ENCODE measurements at places on chromosomes 16 and 17.

- no peak for DNase-seq
Observed at GRCh38 chr17:71273441-71273840, 847.4 kb upstream of the SOX9 start.

DNA sequence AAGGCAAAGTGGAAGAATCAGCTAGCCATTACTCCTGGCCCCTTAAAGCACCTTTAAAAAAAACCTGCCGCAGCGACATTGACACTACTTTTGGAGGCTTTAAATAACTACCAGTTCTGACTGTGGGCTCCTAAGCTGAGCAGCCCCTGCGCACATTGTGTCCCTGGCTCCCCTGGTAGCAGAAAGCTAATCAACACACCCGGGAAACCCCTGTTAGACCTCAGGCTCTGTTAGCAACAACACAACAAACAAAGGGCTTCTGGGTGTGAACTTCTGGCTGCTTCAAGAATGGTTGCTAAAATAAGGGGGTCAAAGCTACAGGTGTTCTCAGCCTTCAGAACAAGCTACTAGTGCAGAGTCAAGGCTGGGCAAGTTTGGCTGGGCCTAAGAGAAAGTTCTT lies 83.6 kb downstream of the TMEM100 start:
- DNase-seq, result no peak

- DNase-seq, result no peak
Observed at GRCh38 chr17:55159251-55159650, 105.5 kb upstream of the HLF start.

DNA sequence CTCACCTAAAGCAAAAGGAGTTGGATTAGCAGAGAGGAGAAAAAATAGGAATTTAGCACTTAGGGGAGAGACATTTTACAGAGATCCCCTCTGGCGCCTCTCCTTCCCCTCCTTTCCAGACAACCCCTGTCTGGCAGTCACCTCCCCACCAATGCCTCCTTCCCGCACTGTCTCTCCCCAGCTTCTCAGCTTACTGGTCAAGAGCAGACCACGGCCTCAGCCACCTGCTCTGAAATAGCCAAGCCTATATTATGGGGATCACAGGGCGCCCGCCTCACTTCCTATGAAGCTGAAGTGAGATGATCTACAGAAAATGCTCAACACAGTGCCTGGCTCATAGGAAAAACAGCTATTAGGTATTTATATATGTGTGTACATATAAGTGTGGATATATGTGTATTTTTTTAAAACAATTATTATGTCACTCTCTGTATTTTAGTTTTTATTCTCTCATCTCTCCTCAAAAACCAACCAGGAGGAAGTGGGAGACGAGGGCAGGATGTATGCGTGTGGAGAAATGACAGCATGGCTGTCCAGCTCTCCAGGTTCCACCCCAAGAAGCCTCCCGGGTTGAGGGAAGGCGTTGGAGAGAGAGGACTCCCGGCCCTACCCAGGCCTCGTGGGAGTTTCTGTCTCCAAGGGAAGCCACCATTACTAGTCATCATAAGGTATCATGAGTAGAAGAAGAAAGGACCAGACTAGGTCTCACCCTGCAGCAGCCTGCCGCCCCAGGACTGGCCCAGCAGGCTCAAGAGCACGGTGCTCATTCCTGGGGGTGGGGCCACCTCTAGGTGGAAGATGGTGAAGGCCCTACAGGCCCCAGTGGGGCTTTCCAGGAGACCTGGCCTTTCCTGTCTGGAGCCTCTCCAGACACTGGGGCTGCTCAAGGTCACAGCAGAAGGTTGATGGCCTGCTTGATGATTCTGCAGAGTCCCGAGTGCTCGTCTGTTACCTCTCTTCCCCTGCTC lies 27.2 kb downstream of the MAP3K14 start:
- no peak for DNase-seq

GRCh38 chr17:60600490-60601446 lies 775 bp downstream of the PPM1D start:
- peak; percentile 71 for DNase-seq

GRCh38 chr17:57838857-57839570 lies 10.8 kb downstream of the MRPS23 start:
- DNase-seq, result no peak

- DNase-seq, result no peak
Observed at GRCh38 chr17:50571681-50572080, 11.2 kb downstream of the CACNA1G start.
